ENCODE measurements at places on chromosomes 7 and 10. TPM values are rescaled to one million over a fixed set of nuclear protein-coding genes. Genes with fewer than 3 reads are reported as not detected.

The GBF1 gene
- 24.0 TPM for polyA plus RNA-seq

The UPK3BL2 gene
- 3.2 TPM for polyA plus RNA-seq

The ASB4 gene
- polyA plus RNA-seq, result not detected

The TMEM270 gene
- not detected for polyA plus RNA-seq

The CAMK2B gene
- polyA plus RNA-seq, result 4.9 TPM

The CALHM1 gene
- not detected for polyA plus RNA-seq

The STEAP4 gene
- 0.01 TPM for polyA plus RNA-seq

The UTF1 gene
- not detected for polyA plus RNA-seq

The RNF32 gene
- 1.00 TPM for polyA plus RNA-seq

The PFKFB3 gene
- 28.1 TPM for polyA plus RNA-seq

The RBM20 gene
- not detected for polyA plus RNA-seq

The MYOF gene
- polyA plus RNA-seq, result 117 TPM

The DGKB gene
- not detected for polyA plus RNA-seq

The AMPH gene
- polyA plus RNA-seq, result 0.06 TPM

The WNT8B gene
- polyA plus RNA-seq, result not detected

The UNC5B gene
- 4.9 TPM for polyA plus RNA-seq

The PLPP4 gene
- polyA plus RNA-seq, result 0.39 TPM

The SYT15B gene
- polyA plus RNA-seq, result 0.01 TPM

The OR2A12 gene
- not detected for polyA plus RNA-seq

The CAV2 gene
- 402 TPM for polyA plus RNA-seq

The TBX20 gene
- not detected for polyA plus RNA-seq

The SLC39A12 gene
- not detected for polyA plus RNA-seq

The SAMD9 gene
- 3.7 TPM for polyA plus RNA-seq

The PRLHR gene
- not detected for polyA plus RNA-seq

The NUPR2 gene
- polyA plus RNA-seq, result not detected

The FGFR2 gene
- 21.9 TPM for polyA plus RNA-seq

The HOXA6 gene
- 0.71 TPM for polyA plus RNA-seq

The RAMP3 gene
- not detected for polyA plus RNA-seq

The FEZF1 gene
- polyA plus RNA-seq, result not detected

The GOLGA7B gene
- 1.6 TPM for polyA plus RNA-seq

The IDI2 gene
- not detected for polyA plus RNA-seq

The APBB1IP gene
- not detected for polyA plus RNA-seq

The SIRT1 gene
- polyA plus RNA-seq, result 4.6 TPM

The AQP1 gene
- 0.05 TPM for polyA plus RNA-seq

The ACHE gene
- 0.07 TPM for polyA plus RNA-seq

The EPHB4 gene
- polyA plus RNA-seq, result 71.4 TPM

The CPA4 gene
- 90.0 TPM for polyA plus RNA-seq

The FBXO24 gene
- 0.44 TPM for polyA plus RNA-seq

The PHYH gene
- 15.3 TPM for polyA plus RNA-seq

The C10orf90 gene
- polyA plus RNA-seq, result not detected

The OR13A1 gene
- polyA plus RNA-seq, result not detected

The VWC2 gene
- not detected for polyA plus RNA-seq

The CCL24 gene
- polyA plus RNA-seq, result not detected

The MAPK8 gene
- 19.2 TPM for polyA plus RNA-seq

The FRAT1 gene
- 0.58 TPM for polyA plus RNA-seq

The ZNF212 gene
- 5.4 TPM for polyA plus RNA-seq

The PRKCQ gene
- 8.2 TPM for polyA plus RNA-seq

The TMEM130 gene
- polyA plus RNA-seq, result not detected

The TMEM229A gene
- polyA plus RNA-seq, result not detected

The CFTR gene
- polyA plus RNA-seq, result not detected

The NUTM2E gene
- not detected for polyA plus RNA-seq

The MCM10 gene
- polyA plus RNA-seq, result 13.2 TPM

The LOXL4 gene
- polyA plus RNA-seq, result not detected

The EGR2 gene
- polyA plus RNA-seq, result 0.23 TPM

The CTAGE8 gene
- polyA plus RNA-seq, result 1.4 TPM
